ENCODE measurements at places on chromosomes 5 and 9. TPM values are rescaled to one million over a fixed set of nuclear protein-coding genes. Genes with fewer than 3 reads are reported as not detected.

The THG1L gene
- total RNA-seq, result 29.9 TPM

The BHMT2 gene
- total RNA-seq, result not detected

The AGXT2 gene
- total RNA-seq, result not detected

The ZBTB43 gene
- 19.5 TPM for total RNA-seq

The ANKRD18B gene
- 1.1 TPM for total RNA-seq

The KIF12 gene
- total RNA-seq, result not detected

The FOXD1 gene
- 0.34 TPM for total RNA-seq

The SNCAIP gene
- not detected for total RNA-seq

The TRPM3 gene
- total RNA-seq, result not detected

The SPINK5 gene
- not detected for total RNA-seq

The CRB2 gene
- total RNA-seq, result not detected

The GPR21 gene
- total RNA-seq, result not detected

The FAM169A gene
- 9.2 TPM for total RNA-seq

The ADGRD2 gene
- not detected for total RNA-seq

The TAF11L7 gene
- total RNA-seq, result not detected

The APBA1 gene
- total RNA-seq, result 0.08 TPM

The SLC23A1 gene
- 0.40 TPM for total RNA-seq

The PAPPA gene
- not detected for total RNA-seq

The PPP1R26 gene
- total RNA-seq, result 0.57 TPM

All from activated CD8-positive, alpha-beta memory T cell treated with anti-CD3 and anti-CD28 coated beads for 36 hours (primary cell).